SK-N-DZ (cell line): ENCODE measurements at places on chromosomes 6 and 20.
A peak's percentile ranks its signal among the peaks of the same experiment; 100 is the strongest.

DNA sequence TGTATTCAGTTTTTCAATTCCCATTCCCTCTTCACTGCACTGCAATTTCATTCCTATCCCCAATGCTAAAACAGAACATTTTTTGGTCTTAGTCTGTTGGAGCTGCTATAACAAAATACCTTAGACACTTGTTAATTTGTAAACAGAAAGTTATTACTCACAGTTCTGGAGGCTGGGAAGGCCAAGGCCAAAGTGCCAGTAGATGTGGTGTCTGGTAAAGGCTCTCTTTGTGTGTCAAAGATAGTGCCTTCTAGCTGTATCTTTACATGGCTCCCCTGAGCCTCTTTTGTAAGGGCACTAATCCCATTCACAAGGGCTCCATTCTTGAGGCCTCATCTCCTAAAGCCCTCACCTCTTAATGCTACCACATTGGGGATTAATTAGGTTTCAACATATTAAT is 40.0 kb downstream of the PHIP start:
- no peak for DNase-seq

DNA sequence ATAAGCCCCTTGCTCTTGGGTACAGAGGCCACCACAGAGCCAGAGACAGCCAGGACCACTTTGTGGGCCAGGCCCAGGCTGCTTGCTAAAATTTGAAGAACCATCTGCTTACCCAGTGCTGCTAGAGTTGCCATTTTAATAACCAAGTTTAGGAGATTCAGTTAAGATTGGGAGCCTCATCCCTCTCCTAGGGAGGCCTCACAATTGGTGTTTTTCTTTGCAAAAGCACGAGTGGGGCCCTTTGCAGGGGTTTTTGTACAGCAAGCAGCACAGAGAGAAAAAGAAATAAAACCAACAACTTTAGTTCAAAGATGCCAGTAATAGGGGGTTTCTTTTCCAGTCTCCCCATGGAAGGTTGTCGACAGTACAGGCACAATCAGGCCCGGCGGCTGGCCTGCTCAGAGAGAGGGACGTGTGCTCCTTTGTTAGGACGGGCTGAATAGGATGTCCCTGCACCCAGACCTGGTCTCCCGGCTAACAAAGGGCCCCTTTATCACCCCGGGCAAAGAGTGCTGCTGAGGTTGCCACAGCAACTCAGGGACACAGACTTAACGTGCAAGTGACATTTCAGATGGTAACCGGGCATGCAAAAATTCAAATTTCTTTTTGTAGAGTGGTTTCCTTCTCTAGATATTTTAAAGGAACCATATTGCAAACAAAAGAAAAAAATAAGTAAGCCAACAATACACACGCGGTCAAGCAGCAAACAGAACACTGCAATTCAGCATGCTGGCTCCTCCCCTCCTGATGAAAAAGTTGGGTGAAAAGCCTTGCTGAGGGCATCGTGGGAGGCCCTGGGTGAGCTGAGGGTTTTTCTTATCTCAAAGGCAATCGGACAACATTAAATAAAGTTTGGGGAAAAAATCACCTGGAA is 10.5 kb upstream of the TOX2 start:
- DNase-seq = no peak

DNA sequence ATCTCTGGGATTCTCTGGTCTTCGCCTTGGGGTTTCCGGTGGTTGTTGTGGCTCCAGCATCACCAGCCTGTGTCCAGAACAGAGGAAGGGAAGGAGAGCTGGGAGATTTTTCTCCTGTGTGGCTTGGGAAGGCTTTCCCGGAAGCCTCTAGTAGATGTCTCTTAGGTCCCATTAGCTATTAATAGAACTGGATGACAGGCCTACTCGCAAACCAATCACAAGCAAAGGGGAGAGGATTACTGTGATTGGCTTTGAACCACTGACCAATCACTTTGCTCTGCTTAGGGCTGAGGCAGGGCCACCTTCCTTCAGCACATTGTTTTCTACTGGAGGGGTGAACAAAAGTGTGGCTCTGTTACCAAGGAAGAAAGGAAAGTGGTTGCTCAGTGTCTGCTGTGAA is 203.4 kb upstream of the SULF2 start:
- no peak for DNase-seq

DNA sequence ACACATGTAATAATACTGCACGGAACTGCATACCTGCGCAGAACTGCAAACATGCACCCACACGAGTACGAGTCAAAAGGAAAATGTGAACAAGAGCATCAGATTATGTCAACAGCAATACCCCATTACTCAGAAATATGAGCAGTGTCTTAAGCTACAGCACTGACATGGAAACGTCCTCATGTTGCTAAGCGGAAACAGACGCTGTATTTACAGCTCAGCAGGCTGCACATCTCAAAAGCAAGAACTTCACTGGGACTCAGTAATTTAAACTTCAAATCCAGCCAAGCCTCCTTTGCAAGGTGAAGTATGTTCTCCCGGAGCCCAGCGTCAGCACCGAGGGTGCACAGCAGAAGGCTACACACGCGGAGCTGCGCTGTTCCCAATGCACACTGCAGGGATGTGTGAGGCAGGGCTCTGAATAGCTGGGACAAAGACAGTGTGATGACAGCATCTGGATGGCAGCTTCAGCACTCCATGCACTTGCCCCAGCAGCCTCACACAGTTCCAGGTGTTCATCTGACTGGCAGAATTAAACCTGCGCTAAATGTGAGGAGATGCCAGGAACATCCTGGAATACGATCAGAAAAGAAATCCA is 202.8 kb downstream of the WDR27 start:
- no peak for DNase-seq

DNA sequence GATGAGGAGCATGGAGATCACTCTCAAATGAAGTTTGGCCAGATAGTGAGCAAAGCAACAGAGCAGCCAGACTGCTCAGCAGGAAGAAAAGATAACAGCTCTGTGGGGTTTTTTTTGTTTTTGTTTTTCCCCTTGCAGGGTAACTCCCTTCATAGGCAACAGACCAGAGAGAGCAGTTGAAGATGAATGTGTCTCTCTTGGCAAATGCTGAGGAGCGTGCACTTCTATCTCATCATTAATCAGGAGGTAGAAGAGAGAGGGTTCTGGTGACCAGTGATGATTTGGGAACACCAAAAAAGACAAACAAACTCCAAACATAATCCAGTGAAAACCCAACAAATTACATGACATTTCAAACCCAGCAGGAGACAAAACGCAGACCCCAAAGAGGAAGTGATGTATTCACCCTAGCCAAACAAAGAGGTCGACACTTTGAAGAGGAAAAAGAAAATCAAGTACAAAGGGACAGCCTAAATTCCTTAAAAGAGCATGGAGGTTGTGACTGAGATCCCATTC is 66.2 kb upstream of the RREB1 start:
- DNase-seq = no peak

GRCh38 chr6:89999154-89999553 is 104.9 kb downstream of the GJA10 start:
- no peak for DNase-seq

DNA sequence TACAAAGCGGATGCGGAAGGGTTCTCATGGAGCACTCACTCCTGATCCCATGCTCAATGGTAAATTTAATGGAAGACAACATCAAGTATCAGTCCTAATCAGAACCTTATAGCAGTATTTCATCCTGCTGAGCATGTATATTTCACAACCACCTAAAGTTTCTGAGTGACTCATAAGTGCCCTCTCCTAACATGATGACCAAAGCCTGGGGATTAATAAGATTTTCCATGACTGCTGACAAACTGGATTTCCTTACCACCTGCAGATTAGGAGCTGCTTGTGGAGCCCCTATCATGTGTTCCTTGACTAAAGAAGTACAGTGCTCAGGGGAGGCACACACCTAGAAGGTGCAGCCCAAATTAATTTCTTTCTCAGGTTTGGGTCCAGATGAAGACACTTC is 112.8 kb downstream of the INSM1 start:
- no peak for DNase-seq

- no peak for DNase-seq
Observed at GRCh38 chr6:30974490-30975252, 8.8 kb upstream of the MUC21 start.

- peak; percentile 99 for DNase-seq
Observed at GRCh38 chr6:16803294-16804200, 42.3 kb upstream of the ATXN1 start.

DNA sequence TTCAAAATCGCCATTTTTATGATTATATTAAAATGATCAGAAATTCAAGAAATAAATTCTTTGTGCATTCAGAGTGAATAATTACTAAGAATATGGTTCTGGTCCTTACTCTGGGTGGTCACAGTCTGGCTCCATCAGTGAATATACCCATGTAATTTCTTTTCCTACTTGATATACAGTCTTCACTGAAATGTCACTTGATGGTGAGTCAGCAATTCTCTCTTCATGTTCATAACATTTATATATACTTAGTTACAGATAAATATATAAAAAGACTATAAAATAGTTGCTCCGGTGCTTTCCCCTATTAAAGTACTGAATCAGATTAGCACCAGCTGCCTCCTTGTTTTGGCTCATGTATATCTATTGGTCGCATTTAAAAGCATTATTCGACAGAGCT is 56.4 kb upstream of the MTRF1L start:
- no peak for DNase-seq

DNA sequence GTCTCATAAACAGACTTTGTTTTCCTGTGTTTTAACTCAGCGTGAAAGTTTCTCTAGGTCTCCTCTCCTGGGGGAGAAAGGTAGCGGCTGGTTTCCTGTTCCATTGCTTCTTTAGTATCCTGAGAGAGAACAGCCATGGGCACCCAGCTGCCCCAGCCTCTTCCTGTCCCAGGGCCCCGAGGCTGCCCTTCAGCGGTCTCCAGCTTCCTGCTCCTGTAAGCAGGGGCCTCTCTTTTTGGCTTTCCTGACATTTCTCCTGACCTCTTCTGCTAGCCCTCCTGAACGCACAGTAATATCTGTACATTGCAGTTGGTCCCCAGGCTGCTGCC is 2.4 kb upstream of the SSTR4 start:
- no peak for DNase-seq

- DNase-seq = no peak
Observed at GRCh38 chr6:148285205-148285604, 57.4 kb upstream of the SASH1 start.

DNA sequence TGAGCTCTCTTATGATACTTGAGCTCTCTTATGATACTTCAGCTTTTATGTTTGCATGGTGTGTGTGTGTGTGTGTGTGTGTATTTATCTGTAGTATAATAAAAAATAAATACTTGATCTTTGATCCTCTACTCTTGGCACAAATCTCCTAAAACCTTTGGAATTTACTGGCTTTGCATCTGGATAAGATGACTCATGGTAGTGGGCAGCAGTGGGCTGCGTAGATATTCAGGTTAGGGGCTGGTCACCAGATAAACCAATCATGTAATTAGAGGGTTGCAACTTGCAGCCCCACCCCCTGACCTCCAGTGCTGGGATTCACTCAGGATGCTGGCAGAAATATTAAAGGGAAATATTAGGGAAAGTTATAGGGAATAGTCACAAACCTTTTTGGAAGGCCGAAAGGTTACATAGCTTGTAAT is 151.9 kb upstream of the COL21A1 start:
- no peak for DNase-seq

GRCh38 chr6:129748901-129749748 is 39.1 kb upstream of the ARHGAP18 start:
- DNase-seq = no peak

- DNase-seq = no peak
Observed at GRCh38 chr20:50200482-50201104, 10.0 kb downstream of the CEBPB start.

- no peak for DNase-seq
Observed at GRCh38 chr20:59190466-59190865, 26.8 kb downstream of the ZNF831 start.

GRCh38 chr6:162438980-162439379 is 288.6 kb downstream of the PRKN start:
- no peak for DNase-seq

DNA sequence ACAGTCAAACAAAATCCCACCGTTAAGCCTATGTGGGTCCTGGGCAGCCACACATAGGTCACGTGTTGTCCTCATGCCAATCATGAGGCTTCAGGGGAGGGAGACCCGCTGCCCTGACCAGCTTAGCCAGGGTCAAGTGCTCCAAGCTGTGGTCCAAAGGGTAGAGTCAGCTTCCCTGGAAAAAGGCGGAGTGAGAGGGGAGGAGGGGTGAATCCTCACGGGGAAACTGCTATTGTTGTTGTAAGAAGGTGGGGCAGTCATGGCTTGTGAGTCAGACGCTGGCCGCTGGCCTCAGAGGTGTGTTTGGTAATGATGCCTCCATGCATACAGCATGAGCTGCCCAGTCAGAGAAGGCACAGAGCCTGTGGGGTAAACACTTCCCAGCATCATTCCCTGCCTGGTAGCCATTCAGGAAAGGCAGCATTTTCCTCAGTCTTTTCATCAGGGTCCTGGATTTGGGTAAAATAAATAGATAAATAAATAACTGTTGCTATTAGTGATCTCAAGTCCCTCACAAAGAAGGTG is 8.7 kb downstream of the CST3 start:
- DNase-seq = no peak

DNA sequence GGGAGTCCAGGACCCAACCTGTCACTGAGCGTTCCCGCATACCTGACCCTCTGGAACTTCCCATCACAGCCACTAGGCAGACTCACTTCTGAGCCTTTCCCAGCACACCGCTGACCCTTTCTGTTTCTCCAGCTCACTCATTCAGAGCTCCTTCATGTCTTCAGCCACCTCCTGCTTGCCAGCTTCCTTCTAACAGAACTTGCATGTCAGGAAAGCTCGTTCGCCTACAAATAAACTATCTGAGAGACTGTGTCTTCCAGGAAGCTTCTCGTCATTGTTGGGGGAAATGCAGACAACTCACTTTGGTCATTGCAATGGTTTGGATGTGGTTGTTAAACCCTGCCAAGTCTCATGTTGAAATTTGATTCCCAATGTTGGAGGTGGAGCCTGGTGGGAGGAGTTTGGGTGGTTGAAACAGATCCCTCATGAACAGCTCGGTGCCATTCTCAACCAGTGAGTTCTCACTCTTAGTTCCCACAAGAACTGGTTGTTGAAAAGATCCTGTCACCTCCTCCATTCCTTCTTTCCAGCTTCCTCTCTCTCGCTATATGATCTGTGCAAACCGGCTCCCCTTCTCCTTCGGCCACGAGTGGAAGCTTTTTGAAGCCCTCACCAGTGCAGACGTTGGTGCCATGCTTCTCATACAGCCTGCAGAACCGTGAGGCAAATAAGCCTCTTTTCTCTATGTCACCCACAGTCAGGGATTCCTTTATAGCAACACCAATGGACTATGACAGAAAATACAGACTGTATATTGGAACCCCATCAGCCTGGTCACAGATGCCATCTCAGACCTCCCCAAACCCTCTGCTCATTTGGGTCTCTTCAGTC is 1.4 kb upstream of the MUC21 start:
- DNase-seq = no peak

- DNase-seq = no peak
Observed at GRCh38 chr20:6469695-6470094, 297.8 kb upstream of the BMP2 start.
